ENCODE measurements at places on chromosomes 16 and 17. TPM values are rescaled to one million over a fixed set of nuclear protein-coding genes. Genes with fewer than 3 reads are reported as not detected.

Gene ADAD2
- total RNA-seq: not detected

Gene CHST4
- total RNA-seq: not detected

Gene PPL
- not detected for total RNA-seq

Gene MAP2K3
- 185 TPM for total RNA-seq

Gene TEX14
- total RNA-seq: 0.13 TPM

Gene TBX21
- 89.8 TPM for total RNA-seq

Gene ITGAD
- not detected for total RNA-seq

Gene KRTAP4-5
- total RNA-seq: not detected

Gene GNAO1
- 2.0 TPM for total RNA-seq

Gene OTOP3
- total RNA-seq: not detected

Gene HBQ1
- 0.88 TPM for total RNA-seq
